ENCODE measurements at places on chromosomes 4 and X. TPM values are rescaled to one million over a fixed set of nuclear protein-coding genes. Genes with fewer than 3 reads are reported as not detected.

GRCh38 chrX:9164533-9165426 is 130.9 kb upstream of the FAM9B start:
- no peak for DNase-seq
- H3K27ac ChIP-seq, result no peak overlapping the region
- H3K4me1 ChIP-seq, result no peaks in the 10 kb centered on the region
- no peaks in the 10 kb centered on the region for H3K27me3 ChIP-seq
- no peaks in the 10 kb centered on the region for H3K36me3 ChIP-seq

Gene TRPC5OS
- total RNA-seq, result not detected

DNA sequence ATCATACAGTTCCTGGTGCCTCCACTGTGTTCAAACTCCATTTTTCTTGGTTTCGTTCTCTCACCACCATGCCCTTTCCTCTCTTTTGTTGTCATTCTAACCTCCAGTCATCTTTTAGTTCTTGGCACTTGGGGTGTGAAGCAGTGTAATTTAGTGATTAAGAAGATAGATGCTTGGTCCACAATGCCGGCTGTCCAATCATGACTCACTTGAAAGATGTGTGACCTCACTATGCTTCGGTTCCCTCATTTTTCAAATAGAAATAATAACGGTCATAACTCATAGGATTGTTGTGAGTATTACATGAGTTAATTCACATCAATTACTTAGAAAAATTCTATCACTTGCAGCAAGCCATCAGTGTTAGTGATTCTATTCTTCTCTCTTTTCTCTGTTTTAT is 327.8 kb downstream of the ADGRL3 start:
- H3K27me3 ChIP-seq, result no peaks in the 10 kb centered on the region
- no peak for DNase-seq
- H3K4me1 ChIP-seq, result no peaks in the 10 kb centered on the region
- no peak overlapping the region for H3K27ac ChIP-seq

DNA sequence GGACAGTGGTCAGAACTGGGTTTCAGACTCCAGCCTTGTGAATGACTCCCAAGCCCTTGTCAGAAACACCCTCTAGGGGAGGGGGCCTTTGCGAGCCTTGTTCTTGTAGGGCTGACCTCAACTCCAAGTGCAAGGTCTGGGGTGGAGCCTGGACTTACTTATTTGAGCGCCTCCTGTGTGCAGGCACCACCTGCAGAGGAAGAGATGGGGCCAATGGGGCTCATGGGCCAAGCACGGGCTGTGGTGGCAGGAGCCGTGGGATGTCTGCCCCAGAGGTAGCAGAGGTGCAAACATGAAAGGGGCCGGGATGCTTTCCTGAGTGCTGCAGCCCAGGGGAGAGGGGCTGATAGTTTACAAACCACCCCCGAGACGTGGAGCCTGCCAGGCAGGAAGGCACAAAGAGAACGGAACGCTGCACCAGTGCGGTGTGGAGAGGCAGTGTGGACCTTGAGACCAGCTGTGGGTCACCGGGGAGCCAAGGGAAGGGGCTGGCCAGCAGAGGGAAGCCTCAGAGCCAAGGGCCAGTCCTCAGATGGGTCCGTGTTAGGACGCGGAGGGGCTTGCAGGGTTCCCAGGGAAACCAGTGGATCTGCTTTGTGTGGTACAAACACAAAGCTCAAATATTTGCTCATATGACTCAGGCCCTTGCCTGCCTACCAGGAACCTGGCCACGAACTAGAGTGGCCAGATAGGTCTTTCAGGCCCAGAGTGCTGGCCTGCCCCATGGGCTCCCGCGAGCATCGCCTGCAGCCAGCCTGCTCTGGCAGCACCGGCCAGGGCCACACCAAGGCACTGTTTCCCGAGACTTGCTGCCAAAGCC is 8.7 kb upstream of the TADA2B start:
- no peaks in the 10 kb centered on the region for H3K27me3 ChIP-seq
- peaks cover 34% of the 10 kb centered on the region for H3K36me3 ChIP-seq
- H3K27ac ChIP-seq, result peak overlapping the region; percentile 41
- H3K4me3 ChIP-seq, result no peak overlapping the region

Gene RTL9
- not detected for total RNA-seq

- H3K27me3 ChIP-seq, result no peaks in the 10 kb centered on the region
- H3K27ac ChIP-seq, result no peak overlapping the region
- no peaks in the 10 kb centered on the region for H3K36me3 ChIP-seq
- DNase-seq, result no peak
- H3K4me3 ChIP-seq, result no peak overlapping the region
- H3K4me1 ChIP-seq, result no peaks in the 10 kb centered on the region
Observed at GRCh38 chr4:8599657-8600056, 7.1 kb downstream of the CPZ start.

GRCh38 chr4:1115528-1116293 is 2.3 kb upstream of the RNF212 start:
- no peak for DNase-seq
- no peaks in the 10 kb centered on the region for H3K4me1 ChIP-seq
- no peaks in the 10 kb centered on the region for H3K36me3 ChIP-seq
- H3K27ac ChIP-seq, result no peak overlapping the region

GRCh38 chr4:110710070-110710469 is 87.2 kb upstream of the PITX2 start:
- H3K27ac ChIP-seq, result no peak overlapping the region
- no peak overlapping the region for H3K4me3 ChIP-seq
- H3K27me3 ChIP-seq, result no peaks in the 10 kb centered on the region
- H3K4me1 ChIP-seq, result no peaks in the 10 kb centered on the region
- no peak for DNase-seq
- no peaks in the 10 kb centered on the region for H3K36me3 ChIP-seq

GRCh38 chrX:19571711-19572110 is 56.4 kb upstream of the MAP3K15 start:
- peaks cover 3% of the 10 kb centered on the region for H3K36me3 ChIP-seq
- no peaks in the 10 kb centered on the region for H3K27me3 ChIP-seq
- H3K27ac ChIP-seq, result no peak overlapping the region
- H3K4me1 ChIP-seq, result peaks cover 4% of the 10 kb centered on the region
- DNase-seq, result no peak

- H3K27ac ChIP-seq, result no peak overlapping the region
- no peaks in the 10 kb centered on the region for H3K27me3 ChIP-seq
- no peaks in the 10 kb centered on the region for H3K4me1 ChIP-seq
- no peaks in the 10 kb centered on the region for H3K36me3 ChIP-seq
- no peak for DNase-seq
Observed at GRCh38 chrX:85365370-85365995, 14.0 kb downstream of the POF1B start.

Gene CLDN2
- total RNA-seq, result not detected

Data from lower lobe of right lung (tissue), 2 donors.